ENCODE measurements at places on chromosomes 2 and 18. TPM values are rescaled to one million over a fixed set of nuclear protein-coding genes. Genes with fewer than 3 reads are reported as not detected.

Gene LRATD1
- 0.82 TPM for total RNA-seq

DNA sequence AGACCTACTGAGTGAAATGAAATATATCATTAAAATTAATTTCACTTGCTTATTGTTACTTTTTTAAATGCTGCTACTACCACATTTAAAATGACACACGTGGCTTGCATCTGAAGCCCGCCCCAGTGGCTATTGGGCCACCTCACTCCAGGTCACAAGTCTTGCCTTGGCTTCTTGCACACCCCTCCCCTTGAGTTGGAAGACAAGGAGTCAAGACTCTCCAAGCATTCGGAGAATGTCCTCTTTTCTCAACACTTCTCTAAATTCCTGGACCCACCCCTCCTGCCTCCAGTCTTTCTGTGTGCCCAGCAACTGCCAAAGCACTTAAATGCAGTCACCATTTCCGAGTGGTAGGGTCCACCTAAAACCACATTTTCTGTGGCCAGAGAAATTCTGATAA lies 73.4 kb downstream of the ZBTB7C start:
- no peak overlapping the region for H3K27ac ChIP-seq
- DNase-seq, result no peak
- H3K4me1 ChIP-seq, result no peaks in the 10 kb centered on the region
- no peak overlapping the region for H3K4me3 ChIP-seq
- H3K36me3 ChIP-seq, result no peaks in the 10 kb centered on the region
- no peaks in the 10 kb centered on the region for H3K27me3 ChIP-seq

DNA sequence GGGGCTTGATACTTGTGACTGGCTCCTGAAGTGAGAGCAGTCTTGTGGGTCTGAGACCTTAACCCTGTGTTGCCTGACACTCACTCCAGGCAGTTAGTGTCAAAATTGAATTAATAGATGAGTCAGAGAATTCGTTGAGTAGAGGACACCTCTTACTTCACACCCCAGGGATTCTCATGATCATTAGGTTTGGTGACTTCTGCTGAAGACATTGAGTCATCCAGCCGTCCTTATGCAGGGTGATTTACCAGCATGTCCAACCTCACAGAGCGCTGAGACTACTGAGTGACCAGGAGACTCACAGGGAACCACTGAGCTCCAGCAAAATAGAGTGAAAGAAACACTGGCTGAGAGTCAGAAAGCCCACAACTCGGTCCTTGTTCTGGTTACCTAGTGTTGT lies 36.0 kb upstream of the EVA1A start:
- no peak overlapping the region for H3K27ac ChIP-seq
- no peaks in the 10 kb centered on the region for H3K27me3 ChIP-seq
- no peaks in the 10 kb centered on the region for H3K36me3 ChIP-seq

GRCh38 chr2:156473445-156473844 lies 37.3 kb downstream of the GPD2 start:
- H3K4me3 ChIP-seq, result no peak overlapping the region
- no peaks in the 10 kb centered on the region for H3K27me3 ChIP-seq
- peaks cover 7% of the 10 kb centered on the region for H3K36me3 ChIP-seq
- no peak for DNase-seq

Gene XDH
- not detected for total RNA-seq

DNA sequence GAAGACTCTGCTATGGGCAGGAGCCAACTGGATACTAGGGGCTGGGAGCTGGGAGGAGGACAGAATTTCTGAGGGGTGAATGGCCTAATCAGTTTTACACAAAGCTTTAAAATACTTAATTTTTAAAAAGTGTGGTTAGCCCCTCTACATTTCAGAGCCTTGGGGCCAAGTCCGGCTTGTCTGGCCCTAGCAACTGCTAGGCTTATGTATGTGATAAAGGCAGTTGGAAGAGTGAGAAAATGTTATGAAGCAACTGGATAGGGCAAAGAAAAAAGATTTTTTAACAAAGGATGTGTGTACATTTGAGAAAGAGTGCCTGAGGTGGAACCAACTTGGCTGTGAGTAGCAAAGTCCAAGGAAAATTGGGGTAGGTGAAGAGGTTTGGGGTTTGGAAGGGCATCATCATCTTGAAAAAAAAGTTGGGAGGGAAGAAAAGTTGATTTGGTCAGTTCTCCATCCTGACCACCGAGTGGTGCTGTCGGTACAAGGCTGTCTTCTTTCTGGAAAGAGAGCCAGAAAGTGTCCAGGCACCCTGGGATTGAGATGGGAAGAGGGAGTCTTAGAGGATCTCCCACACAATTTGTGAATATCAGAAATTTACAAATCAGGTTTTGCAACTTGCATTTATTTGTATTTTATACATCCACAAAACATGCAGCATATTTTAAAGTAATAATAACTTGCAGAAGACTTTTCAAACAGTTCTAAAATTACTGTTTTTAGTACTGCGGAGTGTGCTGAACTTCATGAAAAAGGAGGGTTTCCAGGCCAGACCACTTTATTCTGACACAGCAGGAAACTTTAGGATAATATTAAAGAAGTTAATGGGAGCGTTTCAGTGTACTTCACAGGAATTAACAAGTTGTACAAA lies 10.5 kb upstream of the CDK15 start:
- H3K27ac ChIP-seq, result no peak overlapping the region
- no peaks in the 10 kb centered on the region for H3K36me3 ChIP-seq
- DNase-seq, result no peak
- H3K4me3 ChIP-seq, result no peak overlapping the region

GRCh38 chr18:70127359-70127758 lies 78.1 kb downstream of the RTTN start:
- peaks cover 40% of the 10 kb centered on the region for H3K36me3 ChIP-seq
- H3K27ac ChIP-seq, result no peak overlapping the region

DNA sequence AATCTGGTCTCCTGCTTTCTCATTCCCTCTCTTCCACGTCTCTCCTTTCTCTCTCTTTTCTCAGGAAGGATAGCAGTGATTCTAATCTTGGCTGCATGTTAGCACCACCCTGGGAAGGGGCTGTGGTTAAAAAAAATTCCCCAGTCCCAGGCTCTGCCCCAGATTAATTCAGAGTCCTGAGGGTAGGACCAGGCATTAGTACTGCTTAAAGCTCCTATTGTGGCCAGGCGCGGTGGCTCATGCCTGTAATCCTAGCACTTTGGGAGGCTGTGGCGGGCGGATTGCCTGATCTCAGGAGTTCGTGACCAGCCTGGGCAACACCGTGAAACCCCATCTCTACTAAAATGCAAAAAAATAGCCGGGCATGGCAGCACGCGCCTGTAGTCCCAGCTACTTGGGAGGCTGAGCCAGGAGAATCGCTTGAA lies 35.4 kb upstream of the EML4 start:
- H3K27ac ChIP-seq, result no peak overlapping the region
- peaks cover 22% of the 10 kb centered on the region for H3K4me1 ChIP-seq
- DNase-seq, result no peak
- H3K27me3 ChIP-seq, result no peaks in the 10 kb centered on the region

Gene ZBTB7C
- total RNA-seq, result 2.9 TPM

- no peaks in the 10 kb centered on the region for H3K4me1 ChIP-seq
- no peaks in the 10 kb centered on the region for H3K36me3 ChIP-seq
- DNase-seq, result no peak
These were observed 234.2 kb downstream of the ASXL3 start for GRCh38 chr18:33812186-33812585.

GRCh38 chr2:47555368-47555767 lies 152.4 kb downstream of the MSH2 start:
- H3K4me1 ChIP-seq, result no peaks in the 10 kb centered on the region
- H3K36me3 ChIP-seq, result no peaks in the 10 kb centered on the region
- H3K27ac ChIP-seq, result no peak overlapping the region
- DNase-seq, result no peak
- peaks cover 4% of the 10 kb centered on the region for H3K27me3 ChIP-seq

DNA sequence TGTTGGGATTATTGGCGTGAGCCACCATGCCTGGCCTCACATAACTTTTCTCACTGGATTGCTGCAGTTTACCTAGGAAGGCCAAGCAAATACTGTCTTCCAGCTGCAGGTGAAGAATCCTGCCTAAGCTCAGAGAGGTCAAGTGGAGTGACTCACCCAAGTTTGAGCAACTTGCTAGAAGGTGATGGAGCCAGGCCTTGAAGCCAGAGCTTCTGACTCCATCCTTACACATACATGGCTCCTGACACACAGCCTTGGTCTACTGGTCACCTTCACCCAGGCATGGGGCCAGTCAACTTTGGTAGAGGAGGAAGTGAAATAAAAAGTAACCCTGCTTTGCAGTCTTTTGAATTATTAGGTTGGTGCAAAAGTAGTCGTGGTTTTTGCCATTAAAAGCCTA lies 93.5 kb downstream of the VWA3B start:
- H3K4me3 ChIP-seq, result no peak overlapping the region
- DNase-seq, result no peak
- no peak overlapping the region for H3K27ac ChIP-seq
- H3K4me1 ChIP-seq, result no peaks in the 10 kb centered on the region

Gene KYNU
- 0.44 TPM for total RNA-seq

DNA sequence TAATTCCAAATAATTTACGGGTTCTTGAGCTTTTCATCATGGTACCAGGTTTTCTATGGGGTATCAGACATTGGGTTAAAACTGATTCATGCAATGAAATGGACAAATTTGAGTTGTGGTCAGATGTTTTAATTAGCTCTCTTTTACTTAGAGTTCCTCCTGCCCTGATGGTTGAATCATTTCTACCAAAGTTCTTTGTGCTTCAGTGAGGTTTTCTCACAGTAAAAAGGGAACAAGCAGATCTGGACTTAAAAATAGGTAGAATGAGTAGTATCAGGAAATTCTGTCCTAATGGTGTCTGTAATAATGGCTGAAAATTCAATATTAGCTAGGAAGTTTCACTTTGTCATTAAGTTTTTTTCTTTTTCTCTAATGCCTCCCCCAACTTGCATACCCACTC lies 159.7 kb upstream of the LRRTM1 start:
- H3K27me3 ChIP-seq, result no peaks in the 10 kb centered on the region
- H3K4me1 ChIP-seq, result no peaks in the 10 kb centered on the region
- no peak for DNase-seq
- no peak overlapping the region for H3K4me3 ChIP-seq
- no peaks in the 10 kb centered on the region for H3K36me3 ChIP-seq

DNA sequence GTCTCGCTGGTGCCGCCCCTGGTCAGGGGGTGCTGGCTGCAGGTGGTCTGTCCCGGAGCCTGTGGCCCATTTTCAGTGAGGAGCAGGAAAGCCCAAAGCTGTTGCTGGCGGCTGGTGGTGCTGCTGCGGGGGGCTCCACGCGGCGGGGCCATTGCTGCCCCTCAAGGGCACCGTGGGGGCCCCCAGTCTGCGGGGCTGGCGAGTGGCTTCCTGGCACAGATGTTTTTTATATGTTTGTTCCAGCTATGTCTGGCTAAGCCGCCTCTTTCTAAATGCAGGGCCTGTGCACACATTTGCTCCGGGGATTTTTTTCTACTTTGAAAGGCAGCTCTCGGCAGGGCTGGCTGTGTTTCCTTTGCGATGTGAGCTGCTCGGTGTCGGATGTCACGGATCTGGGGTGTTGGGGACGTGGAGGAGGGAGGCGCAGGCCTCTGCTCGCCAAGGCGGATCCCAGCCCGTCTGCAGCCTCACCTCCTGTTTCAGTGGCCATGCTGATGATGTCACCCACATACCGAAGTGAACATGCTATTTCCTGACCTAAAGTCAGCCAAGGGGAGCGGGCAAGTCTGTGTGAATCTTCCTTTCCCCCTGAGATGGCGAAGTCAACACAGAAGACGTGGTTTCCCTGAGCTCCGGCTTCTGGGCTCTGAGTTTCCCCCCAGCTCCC lies 112.0 kb upstream of the CTDP1 start:
- peak overlapping the region; percentile 47 for H3K4me3 ChIP-seq
- H3K27ac ChIP-seq, result peak overlapping the region; percentile 72
- H3K27me3 ChIP-seq, result no peaks in the 10 kb centered on the region
- peaks cover 14% of the 10 kb centered on the region for H3K4me1 ChIP-seq
- H3K36me3 ChIP-seq, result no peaks in the 10 kb centered on the region
- DNase-seq, result peak; percentile 77

DNA sequence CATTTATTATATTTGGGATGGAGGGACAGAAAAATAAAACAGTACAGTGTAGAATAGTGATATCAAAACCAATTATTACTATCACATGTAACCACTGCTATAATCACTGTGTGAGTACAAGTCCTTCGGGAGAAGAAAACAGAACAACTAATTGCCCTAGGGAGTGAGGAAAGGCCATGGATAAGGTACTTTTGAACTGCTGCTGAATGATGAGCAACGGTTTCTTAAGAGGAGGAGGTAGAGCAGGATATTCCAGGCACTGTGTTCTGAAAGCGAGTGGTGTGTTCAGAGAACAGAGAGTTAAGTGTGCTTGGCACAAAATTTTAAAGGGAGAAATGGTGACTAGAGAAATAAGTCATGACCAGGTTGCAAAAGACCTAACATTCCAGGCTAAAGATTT lies 134.2 kb downstream of the CALCRL start:
- no peak overlapping the region for H3K27ac ChIP-seq
- no peaks in the 10 kb centered on the region for H3K27me3 ChIP-seq
- no peaks in the 10 kb centered on the region for H3K4me1 ChIP-seq
- H3K4me3 ChIP-seq, result no peak overlapping the region
- no peaks in the 10 kb centered on the region for H3K36me3 ChIP-seq

- no peaks in the 10 kb centered on the region for H3K4me1 ChIP-seq
- no peak overlapping the region for H3K27ac ChIP-seq
- no peaks in the 10 kb centered on the region for H3K36me3 ChIP-seq
- no peak overlapping the region for H3K4me3 ChIP-seq
- no peaks in the 10 kb centered on the region for H3K27me3 ChIP-seq
These were observed 45.3 kb downstream of the ACAA2 start for GRCh38 chr18:49768051-49768391.

DNA sequence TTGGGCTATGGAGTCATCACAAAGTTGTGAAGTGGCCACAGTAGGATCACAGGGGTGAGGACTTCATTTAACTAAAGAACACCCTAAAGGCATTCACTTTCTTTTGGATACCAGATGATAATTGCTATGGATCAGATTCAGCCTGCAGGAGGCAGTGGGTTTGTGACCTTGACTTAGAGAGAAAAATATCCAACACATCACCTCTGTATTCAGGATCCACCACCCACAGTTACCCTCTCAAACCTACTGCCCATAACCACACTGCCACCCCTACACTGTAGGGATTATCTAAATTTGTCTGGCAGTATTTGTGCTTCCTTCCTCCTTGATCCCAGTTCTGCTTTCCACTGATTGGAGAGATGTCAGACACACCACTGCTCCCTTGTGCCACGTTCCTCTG lies 269.4 kb downstream of the MYCN start:
- peaks cover 3% of the 10 kb centered on the region for H3K4me1 ChIP-seq
- no peaks in the 10 kb centered on the region for H3K27me3 ChIP-seq
- no peak for DNase-seq
- no peaks in the 10 kb centered on the region for H3K36me3 ChIP-seq
- H3K4me3 ChIP-seq, result no peak overlapping the region
- H3K27ac ChIP-seq, result no peak overlapping the region

GRCh38 chr18:3826021-3826420 lies 376.0 kb downstream of the TGIF1 start:
- H3K27ac ChIP-seq, result no peak overlapping the region
- H3K36me3 ChIP-seq, result no peaks in the 10 kb centered on the region
- H3K4me1 ChIP-seq, result no peaks in the 10 kb centered on the region
- no peak for DNase-seq
- H3K27me3 ChIP-seq, result no peaks in the 10 kb centered on the region
- H3K4me3 ChIP-seq, result no peak overlapping the region

- no peak for DNase-seq
- peaks cover 3% of the 10 kb centered on the region for H3K36me3 ChIP-seq
- H3K27ac ChIP-seq, result no peak overlapping the region
- H3K27me3 ChIP-seq, result no peaks in the 10 kb centered on the region
These were observed 62.3 kb upstream of the STON1 start for GRCh38 chr2:48467637-48468036.

Gene POTEC
- total RNA-seq, result not detected

- no peaks in the 10 kb centered on the region for H3K27me3 ChIP-seq
- no peaks in the 10 kb centered on the region for H3K36me3 ChIP-seq
- H3K4me1 ChIP-seq, result peaks cover 6% of the 10 kb centered on the region
These were observed 797 bp upstream of the GRHL1 start for GRCh38 chr2:9950521-9951271.

- no peak overlapping the region for H3K4me3 ChIP-seq
- DNase-seq, result no peak
- H3K27me3 ChIP-seq, result no peaks in the 10 kb centered on the region
- no peak overlapping the region for H3K27ac ChIP-seq
- no peaks in the 10 kb centered on the region for H3K36me3 ChIP-seq
These were observed 208.2 kb downstream of the PRKCE start for GRCh38 chr2:45859682-45860081.
